Activated CD4-positive, alpha-beta T cell treated with anti-CD3 and anti-CD28 coated beads, Interleukin-10, Interleukin-2, amounts not matched to agents 100 ng/mL and 50 ng/mL, durations not matched to agents 16 hours and 8 hours (primary cell): ENCODE measurements at places on chromosomes 1 and 21.
A peak's percentile ranks its signal among the peaks of the same experiment; 100 is the strongest.

DNA sequence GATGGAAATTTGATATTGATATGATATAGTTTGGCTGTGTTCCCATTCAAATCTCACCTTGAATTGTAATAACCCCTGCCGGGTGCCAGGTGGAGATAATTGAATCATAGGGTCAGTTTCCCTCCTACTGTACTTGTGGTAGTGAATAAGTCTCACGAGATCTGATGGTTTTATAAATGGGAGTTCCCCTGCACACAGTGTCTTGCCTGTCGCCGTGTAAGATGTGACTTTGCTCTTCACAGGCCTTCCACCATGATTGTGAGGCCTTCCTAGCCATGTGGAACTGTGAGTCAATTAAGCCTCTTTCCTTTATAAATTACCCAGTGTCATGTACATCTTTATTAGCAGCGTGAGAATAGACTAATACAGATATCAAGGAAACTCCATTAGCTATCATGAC is 74.6 kb downstream of the MAP3K7CL start:
- no peak for DNase-seq

GRCh38 chr1:156877433-156878170 is 15.9 kb upstream of the PEAR1 start:
- DNase-seq = no peak

DNA sequence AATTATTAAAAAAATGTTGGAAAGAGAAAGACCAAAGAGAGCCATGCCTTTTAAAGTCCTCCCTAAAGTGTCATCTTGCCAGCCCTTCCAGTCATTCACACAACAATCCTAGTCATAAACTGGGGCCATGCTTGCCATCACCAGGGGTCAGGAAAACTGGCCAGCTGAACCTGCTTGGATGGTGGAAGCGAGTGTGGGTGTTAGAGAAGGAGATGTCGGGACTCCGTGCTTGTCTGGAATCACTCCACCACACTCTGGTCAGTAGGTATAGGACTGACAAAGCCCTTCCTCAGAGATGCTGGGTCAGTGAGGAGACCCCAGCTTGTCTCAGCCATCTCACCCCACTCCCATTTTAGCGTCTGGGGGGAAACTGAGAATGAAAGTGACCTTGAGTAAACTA is 3.3 kb upstream of the HAPLN2 start:
- DNase-seq = no peak

DNA sequence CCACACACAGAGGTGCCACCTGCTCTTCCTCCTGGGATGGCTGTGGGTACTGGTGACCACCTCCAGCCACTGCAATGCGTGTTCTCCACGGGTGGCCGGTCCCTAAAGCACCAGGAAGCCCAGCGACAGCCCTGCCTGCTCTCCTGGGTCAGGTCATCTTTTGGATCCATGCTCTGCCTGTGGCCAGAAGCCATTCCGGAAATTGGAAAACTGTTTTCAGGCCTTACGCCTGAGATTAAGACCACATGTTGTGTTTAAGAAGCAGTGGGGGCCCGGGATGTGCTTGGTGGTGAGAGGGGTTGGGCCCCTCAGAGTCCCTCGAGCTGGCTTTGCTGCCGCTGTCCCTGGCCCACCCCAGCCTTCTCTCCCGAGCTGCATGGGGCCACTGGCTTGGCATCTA is 150.8 kb downstream of the PEX14 start:
- no peak for DNase-seq

DNA sequence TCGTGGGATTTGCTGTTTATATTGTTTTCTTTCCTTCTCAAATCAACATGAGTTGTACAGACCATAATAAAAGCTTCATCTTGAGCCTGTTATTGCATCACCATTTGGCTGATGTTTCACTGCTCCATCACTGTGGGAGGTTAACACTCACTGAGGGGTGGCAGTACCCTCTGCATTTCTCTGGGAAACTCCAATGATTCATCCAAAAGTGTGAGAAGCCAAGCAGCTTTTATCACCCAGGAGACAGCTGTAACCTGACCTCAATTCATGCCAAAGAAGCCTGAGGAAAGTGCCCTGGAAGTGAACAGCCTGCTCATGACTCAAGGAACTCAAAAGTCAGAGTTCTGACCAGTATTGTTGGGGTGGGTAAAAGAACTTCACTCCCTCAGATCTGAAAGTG is 84.1 kb downstream of the GPR88 start:
- peak; percentile 10 for DNase-seq
